GM12891 (cell line): ENCODE measurements at places on chromosomes 2 and 18.

GRCh38 chr18:47261902-47262300 is 10.4 kb upstream of the SKOR2 start:
- DNase-seq: no peak

DNA sequence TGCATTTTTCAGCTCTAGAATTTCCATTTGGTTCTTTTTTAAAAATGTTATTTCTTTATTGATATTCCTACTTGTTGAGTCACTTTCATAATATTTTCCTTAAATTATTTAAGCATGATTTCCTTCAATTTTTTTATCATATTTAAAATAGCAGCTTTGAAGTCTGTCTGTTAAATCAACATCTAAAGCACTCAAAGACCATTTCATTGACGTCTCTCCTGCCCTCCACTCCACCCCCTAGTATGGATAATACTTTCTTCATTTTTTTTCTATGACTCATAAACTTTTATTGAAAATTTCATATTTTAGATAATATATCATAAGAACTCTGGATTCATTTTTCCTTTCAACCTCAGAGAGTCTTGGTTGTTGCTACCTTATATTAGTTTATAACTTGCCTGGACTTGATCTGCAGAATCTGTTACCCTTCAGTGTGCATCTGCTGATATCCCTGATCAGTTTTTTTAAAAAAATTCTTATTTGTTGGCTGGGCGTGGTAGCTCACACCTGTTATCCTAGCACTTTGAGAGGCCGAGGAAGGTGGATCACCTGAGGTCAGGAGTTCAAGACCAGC is 59.0 kb upstream of the ZNF396 start:
- no peak for DNase-seq

GRCh38 chr18:59940068-59940467 is 40.3 kb downstream of the PMAIP1 start:
- DNase-seq: no peak

GRCh38 chr2:115369400-115369799 is 927.0 kb downstream of the DPP10 start:
- DNase-seq: no peak

- no peak for DNase-seq
These were observed 46.6 kb upstream of the ZBTB7C start for GRCh38 chr18:48455555-48456478.

DNA sequence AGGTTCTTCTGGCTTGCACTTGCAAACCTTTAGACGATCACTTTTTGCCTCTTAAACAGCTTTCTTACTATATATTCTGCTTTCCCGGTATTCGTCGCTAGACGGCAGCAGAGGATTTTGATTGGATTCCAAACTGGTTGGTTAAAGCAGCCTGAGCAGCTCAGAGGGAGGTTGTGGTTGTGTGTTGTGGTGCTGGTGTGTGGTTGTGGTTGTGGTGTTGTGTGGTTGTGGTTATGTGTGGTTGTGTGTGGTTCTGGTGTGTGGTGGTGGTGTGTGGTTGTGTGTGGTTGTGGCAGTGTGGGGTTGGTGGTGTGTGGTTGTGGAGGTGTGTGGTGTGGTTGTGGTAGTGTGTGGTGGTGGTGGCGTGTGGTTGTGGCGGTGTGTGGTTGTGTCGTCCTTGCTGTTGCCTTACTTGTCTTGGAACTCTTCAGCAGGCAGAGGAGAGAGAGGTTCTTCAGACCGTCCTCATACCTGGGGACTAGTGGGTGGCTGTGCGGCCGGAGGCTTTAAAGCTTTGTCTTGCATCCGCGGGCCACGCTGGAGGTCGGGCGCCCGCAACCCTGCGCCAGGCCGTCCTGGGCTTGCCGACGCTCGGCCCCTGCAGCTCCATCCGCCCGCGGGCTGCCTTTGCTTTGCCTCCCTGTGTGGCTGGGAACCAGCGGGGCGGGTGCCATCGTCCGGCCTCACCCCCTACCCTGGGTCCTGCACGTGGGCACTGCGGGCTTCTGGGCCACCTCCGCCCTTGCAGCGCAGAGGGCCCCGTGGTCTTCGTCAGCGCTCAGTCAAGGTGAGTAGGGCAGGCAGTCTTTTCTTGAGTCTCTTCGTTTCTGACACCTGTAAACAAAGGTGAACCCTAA is 190.8 kb downstream of the ARHGAP28 start:
- peak; percentile 20 for DNase-seq

GRCh38 chr2:180670302-180671003 is 310.0 kb upstream of the UBE2E3 start:
- no peak for DNase-seq

DNA sequence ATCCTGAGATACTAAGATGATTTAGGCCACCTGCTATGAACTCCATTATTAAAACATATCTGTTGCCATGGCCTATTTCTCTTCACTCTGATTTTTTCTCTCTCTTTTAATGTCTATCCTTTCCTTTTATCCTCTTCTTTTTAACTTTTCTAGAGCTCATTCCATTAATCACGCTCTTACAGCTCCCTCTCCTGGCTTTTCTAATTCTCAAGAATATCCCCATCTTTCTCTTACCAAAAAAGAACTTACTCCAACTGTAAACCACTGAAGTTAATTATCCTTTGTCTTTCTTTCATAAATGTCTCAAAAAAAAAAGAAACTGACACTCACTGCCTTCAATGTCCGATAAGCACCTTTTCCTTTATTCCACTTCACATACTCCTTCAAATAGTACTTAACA is 7.9 kb downstream of the PPP3R1 start:
- no peak for DNase-seq
